ENCODE measurements at places on chromosomes 2 and 18.

- H3K4me3 ChIP-seq: no peak overlapping the region
- H3K27me3 ChIP-seq: no peaks in the 10 kb centered on the region
- no peak for DNase-seq
- H3K36me3 ChIP-seq: no peaks in the 10 kb centered on the region
These were observed 116.1 kb downstream of the SPTBN1 start for GRCh38 chr2:54572262-54572635.

GRCh38 chr2:105313877-105314276 lies 15.7 kb downstream of the TGFBRAP1 start:
- no peaks in the 10 kb centered on the region for H3K27me3 ChIP-seq
- no peak overlapping the region for H3K4me3 ChIP-seq
- no peak overlapping the region for H3K27ac ChIP-seq

DNA sequence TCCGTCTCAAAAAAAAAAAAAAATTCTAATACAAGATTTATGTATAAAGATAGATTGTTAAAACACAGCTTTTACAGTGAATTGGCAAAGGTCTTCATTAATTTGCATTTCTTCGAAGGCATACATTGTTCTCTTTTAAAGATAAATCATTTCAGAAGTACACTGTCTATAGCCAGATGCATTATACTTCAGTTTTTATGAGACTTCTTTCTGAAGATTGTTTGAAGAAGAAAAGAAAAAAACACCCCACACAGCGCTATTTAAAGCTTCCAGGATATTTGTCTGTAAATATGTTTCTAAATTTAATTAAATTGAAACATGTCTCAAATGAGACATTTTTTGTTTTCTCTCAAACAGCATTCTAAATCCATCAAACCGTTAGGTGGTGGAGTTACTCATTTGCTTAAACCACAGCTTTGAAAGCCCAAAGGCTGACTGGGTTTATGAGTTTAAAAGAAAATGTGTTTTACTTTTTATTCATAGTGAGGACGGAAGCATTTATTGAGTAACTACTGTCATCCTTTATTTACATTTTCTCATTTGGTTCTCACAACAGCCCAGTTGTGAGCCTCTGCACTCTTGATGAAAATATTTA lies 42.4 kb upstream of the C1GALT1C1L start:
- no peak overlapping the region for H3K27ac ChIP-seq
- no peak for DNase-seq

- no peak for DNase-seq
- no peak overlapping the region for H3K4me3 ChIP-seq
- H3K27me3 ChIP-seq: no peaks in the 10 kb centered on the region
- H3K4me1 ChIP-seq: no peaks in the 10 kb centered on the region
- H3K36me3 ChIP-seq: no peaks in the 10 kb centered on the region
These were observed 88.4 kb downstream of the MEP1B start for GRCh38 chr18:32278177-32278799.

Data from upper lobe of left lung (tissue), 6 donors.